ENCODE measurements at places on chromosomes 6 and 20.
A peak's percentile ranks its signal among the peaks of the same experiment; 100 is the strongest.

- DNase-seq: no peak
These were observed 15.9 kb upstream of the PCSK2 start for GRCh38 chr20:17210983-17211382.

DNA sequence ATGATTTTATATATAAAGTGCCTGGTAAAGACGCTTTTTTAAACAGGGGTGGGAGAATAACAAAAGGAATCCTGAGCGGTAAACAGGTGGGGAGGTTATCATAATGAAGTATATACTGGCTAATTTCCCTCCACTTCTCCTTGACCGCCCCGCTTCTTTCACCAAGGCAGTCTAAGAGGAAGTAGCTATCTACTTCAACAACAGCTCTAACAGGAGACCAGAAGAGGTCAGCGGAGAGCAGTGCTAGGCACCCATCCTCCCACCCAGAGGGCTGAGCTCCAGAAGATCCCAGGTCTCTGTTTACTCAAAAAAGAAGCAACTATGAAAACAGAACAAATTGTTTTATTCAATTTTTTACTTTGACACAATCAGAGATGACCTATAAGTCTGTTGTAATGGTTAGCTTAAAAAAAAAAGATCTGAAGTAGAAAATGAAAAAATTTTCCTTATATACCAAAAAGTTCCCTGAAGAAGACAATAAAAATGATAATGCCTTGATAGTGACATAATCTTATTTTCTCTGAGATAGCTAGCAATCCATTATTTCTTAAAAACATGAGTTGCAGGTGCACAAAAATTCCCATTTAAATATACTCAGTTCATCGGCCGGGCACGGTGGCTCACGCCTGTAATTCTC, 141.1 kb downstream of the PDSS2 start:
- peak; percentile 19 for DNase-seq

DNA sequence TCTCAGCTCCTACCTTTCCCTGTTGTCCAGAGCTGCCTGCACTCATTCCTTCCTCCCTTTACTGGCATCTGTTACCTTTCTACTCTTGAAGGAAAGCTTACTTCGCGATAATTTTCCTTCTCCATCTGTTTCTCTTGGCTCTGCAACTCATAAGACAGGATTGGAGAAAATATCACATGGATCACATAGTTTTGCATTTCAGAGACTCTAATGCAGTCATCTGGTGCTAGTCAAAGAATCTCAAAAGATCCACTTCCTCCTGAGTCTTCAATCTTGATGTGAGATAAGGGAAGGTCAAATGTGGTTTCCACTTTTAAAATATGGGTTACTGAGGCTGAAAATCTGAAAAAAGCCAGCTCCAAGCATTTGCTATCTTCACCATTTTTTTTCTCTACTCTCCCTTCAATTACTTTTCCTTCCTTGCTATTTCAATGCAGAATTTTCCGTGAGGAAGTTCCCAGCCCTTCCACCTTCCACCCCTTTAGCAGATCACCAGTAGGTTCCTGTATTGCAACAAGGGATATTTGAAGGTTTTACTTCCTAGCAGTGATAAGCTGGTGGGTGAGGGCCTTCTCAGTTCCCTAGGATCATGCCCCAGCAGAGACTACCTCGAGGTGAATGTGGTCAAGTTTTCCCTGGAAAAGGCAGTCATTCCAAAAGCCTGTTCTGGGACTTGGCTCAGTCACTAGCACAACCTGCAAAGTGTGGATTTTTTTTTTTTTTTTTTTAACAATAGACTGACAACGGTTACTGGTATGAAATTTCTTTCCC, 62.8 kb upstream of the LRRC1 start:
- no peak for DNase-seq

GRCh38 chr6:26312096-26312463, 52.9 kb upstream of the BTN3A2 start:
- no peak for DNase-seq

DNA sequence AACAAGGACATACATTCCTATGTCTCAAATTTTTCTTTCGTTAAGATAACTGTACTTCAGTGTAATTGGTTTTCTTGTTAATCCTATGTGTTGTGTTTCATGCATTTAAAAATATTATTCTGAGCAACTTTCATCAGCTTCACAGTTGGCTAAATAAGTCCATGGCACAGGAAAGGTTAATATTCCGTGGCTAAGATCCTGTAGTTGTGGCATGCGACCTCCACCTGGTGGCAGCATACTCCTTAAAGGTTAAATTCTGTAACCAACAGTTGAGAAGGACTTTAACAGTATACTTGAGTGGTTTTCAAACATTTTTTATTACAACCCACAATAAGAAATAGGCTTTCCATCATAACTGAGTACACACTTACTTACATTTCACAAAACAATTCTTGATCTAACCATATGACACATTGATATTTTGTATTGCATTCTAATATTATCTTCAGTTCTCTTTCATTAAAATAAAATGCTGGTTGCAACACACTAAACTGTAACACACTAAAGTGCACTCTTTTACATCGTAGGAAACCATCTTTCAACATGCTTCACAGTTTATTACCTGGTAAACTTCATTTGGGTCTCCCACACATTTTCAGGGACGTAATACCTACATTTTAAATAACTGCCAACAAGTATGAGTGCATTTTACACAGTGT, 118.3 kb downstream of the SLX4IP start:
- peak; percentile 37 for DNase-seq
